Endodermal cell (in vitro differentiated cells): ENCODE measurements at places on chromosomes 4 and X. TPM values are rescaled to one million over a fixed set of nuclear protein-coding genes. Genes with fewer than 3 reads are reported as not detected.

GRCh38 chr4:7635445-7636239, 200.9 kb upstream of the PSAPL1 start:
- no peak overlapping the region for H3K4me3 ChIP-seq
- H3K27ac ChIP-seq, result no peak overlapping the region

- H3K36me3 ChIP-seq, result no peaks in the 10 kb centered on the region
- no peaks in the 10 kb centered on the region for H3K27me3 ChIP-seq
- no peak overlapping the region for H3K27ac ChIP-seq
- DNase-seq, result no peak
These were observed 2.7 kb downstream of the TKTL1 start for GRCh38 chrX:154298312-154298711.

HPGD gene
- 27.7 and 33.6 TPM in 2 replicates for total RNA-seq

DNA sequence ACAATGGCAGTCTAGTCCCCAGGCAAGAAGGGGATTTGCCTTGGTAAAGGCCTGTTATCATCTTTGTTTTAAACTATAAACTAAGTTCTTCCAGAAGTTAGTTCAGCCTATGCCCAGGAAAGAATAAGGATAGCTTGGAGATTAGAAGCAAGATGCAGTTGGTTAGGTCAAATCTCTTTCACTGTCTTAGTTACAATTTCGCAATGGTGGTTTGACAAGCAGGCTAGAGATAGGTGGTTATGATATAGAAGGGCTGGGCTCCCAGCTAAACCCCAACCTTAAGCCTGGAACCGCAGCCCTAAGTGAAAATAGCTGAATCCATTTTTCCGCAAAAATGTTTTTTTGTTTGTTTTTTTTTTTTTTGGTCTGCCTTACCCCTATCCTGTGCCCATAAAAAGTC, 41.8 kb upstream of the NEIL3 start:
- DNase-seq, result no peak
- H3K4me1 ChIP-seq, result no peaks in the 10 kb centered on the region
- no peak overlapping the region for H3K27ac ChIP-seq
- H3K27me3 ChIP-seq, result no peaks in the 10 kb centered on the region
- no peaks in the 10 kb centered on the region for H3K36me3 ChIP-seq

- H3K4me3 ChIP-seq, result no peak overlapping the region
- DNase-seq, result no peak
- H3K36me3 ChIP-seq, result no peaks in the 10 kb centered on the region
- peaks cover 4% of the 10 kb centered on the region for H3K4me1 ChIP-seq
- H3K27me3 ChIP-seq, result peaks cover 44% of the 10 kb centered on the region
- peak overlapping the region; percentile 51 for H3K27ac ChIP-seq
These were observed 103.3 kb upstream of the SLC4A4 start for GRCh38 chr4:71235311-71236201.

DNA sequence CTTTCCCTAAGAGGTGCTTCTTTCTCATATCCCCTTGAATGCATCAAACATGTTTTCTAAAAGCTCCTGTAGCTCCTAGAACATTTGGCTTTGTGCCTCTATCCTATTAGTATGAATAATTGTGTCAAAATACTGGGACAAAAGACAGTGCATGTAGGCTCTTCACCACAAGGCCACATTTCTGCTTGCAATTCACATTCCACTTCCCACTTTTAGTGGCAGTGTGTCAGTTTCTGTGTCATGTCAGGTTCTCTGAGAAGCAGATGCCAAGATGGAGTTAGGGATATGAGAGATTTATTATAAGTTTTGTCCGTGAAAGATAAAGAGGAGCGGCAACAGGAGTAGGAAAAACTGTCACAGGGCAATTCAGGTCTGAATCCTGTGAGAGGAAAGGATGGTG, 61.3 kb upstream of the GPRIN3 start:
- H3K27ac ChIP-seq, result no peak overlapping the region
- H3K27me3 ChIP-seq, result no peaks in the 10 kb centered on the region
- no peaks in the 10 kb centered on the region for H3K36me3 ChIP-seq
- no peak for DNase-seq

EXOC1L gene
- total RNA-seq, result not detected in 3 replicates

ELMOD2 gene
- 44.7 to 67.9 TPM (median 65.9 TPM) in 3 replicates for total RNA-seq

GRCh38 chr4:59612235-59612634, 1587.9 kb upstream of the ADGRL3 start:
- no peaks in the 10 kb centered on the region for H3K36me3 ChIP-seq
- no peak overlapping the region for H3K27ac ChIP-seq
- DNase-seq, result no peak

GRCh38 chr4:182023469-182023868, 219.7 kb upstream of the TENM3 start:
- H3K4me3 ChIP-seq, result no peak overlapping the region
- H3K27me3 ChIP-seq, result no peaks in the 10 kb centered on the region
- H3K4me1 ChIP-seq, result no peaks in the 10 kb centered on the region
- no peak overlapping the region for H3K27ac ChIP-seq
- H3K36me3 ChIP-seq, result no peaks in the 10 kb centered on the region

DNA sequence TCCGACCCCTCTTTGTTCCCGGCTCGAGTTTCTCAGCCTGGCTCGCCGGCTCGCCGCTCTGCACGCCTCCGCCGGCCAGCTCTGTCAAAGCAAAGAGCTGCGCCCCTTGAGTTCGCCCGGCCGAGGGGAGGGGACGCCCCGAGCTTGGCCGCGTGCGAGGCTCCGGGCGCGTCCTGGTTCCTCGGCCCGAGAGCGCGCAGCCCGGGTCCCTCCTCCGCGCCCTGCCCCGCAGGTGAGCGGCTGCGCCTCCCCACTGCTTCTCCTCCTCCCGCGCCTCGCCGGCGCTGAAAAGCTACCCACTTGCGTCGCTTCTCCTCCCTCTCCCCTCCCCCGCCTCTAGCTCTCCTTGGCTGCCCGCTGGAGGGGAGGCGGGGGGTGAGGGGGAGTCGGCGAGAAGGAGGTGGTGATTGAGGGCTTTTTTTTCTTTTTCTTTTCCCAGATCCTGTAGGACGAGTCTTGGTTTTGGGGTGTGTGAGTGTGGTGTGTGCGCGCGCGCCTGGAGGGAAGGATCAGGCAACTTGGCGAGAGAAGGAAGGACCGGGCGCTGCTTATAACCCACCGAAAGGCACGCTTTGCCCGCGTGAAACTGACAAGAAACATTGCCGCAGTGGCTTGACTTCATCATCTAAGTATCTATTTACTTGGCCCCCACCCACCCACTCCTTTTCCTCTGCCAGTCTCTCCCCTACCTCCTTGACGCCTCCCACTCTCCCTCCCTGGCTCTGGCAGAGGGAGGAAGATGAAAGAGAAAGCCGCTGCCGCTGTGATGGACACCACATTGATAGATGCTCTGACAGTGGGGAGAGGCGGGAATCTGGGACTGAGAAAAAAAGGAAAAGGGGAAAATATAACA, at the start of gene LEF1:
Gene LEF1, minus strand, starts transcription at position 262 of the 853 bp plus-strand sequence. CDS start 1,165 bp downstream, outside the sequence.
- no peaks in the 10 kb centered on the region for H3K36me3 ChIP-seq
- peak within 1 kb of the TSS; percentile 77 for H3K27ac ChIP-seq
- H3K27me3 ChIP-seq, result peaks cover 100% of the 10 kb centered on the region
- peak; percentile 89 for DNase-seq
- peaks cover 11% of the 10 kb centered on the region for H3K4me1 ChIP-seq

GRCh38 chrX:55867708-55868107, 150.2 kb downstream of the RRAGB start:
- H3K27ac ChIP-seq, result no peak overlapping the region
- H3K36me3 ChIP-seq, result no peaks in the 10 kb centered on the region
- no peak overlapping the region for H3K4me3 ChIP-seq
- no peaks in the 10 kb centered on the region for H3K27me3 ChIP-seq

DNA sequence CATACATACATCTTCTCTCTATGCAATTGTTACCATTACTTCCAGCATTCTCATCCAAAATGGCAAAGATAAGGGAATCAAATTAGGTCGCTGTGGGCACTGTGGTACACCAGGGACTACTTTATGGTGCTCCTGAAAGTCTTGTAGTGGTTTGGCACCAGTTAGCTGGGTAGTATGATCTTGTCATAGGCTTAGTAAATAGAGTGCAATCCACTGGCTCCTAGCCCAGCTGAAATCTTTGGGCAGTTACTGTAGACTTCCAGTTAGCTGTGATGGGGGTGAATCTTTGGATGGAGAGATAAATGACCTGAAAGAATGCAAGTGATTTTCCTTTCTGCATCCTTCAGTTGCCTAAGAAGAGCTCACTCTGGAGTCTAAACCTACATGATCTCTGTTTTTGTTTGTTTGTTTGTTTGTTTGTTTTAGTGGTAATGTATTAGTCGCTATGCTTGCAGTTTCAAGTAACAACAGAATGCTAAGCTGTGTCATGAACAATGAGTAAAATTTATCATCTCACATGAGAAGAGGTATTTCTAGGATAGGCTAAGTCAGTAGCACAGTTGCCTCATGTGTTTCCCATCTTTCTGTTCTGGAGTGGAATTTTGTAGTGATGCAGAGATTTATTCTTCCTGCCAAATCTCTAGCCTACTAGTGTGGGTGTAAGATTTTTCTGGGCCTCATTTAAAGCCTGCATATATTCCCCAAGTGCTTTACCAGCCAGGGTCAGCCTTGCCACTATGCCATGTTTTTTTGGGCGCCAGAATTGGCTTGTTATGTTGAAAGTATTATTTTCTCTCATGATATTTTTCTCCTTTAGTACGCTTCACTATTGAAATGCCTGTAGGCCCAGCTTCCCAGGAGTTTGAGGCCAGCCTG, 24.2 kb downstream of the HERC3 start:
- no peak for DNase-seq
- no peaks in the 10 kb centered on the region for H3K4me1 ChIP-seq
- no peak overlapping the region for H3K4me3 ChIP-seq
- no peaks in the 10 kb centered on the region for H3K36me3 ChIP-seq

BRS3 gene
- total RNA-seq, result not detected in 2 replicates

DNA sequence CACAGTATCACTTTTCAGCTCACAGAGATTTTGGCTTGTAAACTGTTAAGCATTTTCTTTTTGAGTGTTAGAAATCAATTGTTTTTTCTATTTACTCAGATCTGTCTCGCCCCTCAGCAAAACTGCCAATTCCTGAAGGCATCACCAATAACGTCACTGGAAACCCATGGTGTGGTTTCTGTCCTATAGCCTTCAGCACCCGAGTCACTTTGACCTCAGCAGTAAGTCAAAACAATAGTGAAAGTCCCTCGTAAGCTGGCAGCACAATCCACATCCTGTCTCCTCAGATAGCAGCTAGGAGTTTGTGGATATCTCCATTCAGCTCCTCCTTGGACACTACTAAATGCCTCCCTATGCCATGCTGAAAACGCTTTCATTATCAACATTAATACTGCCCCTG, 1787.4 kb upstream of the ADGRL3 start:
- H3K36me3 ChIP-seq, result no peaks in the 10 kb centered on the region
- no peaks in the 10 kb centered on the region for H3K27me3 ChIP-seq
- no peak overlapping the region for H3K4me3 ChIP-seq
- no peak overlapping the region for H3K27ac ChIP-seq
- no peak for DNase-seq
- no peaks in the 10 kb centered on the region for H3K4me1 ChIP-seq

DNA sequence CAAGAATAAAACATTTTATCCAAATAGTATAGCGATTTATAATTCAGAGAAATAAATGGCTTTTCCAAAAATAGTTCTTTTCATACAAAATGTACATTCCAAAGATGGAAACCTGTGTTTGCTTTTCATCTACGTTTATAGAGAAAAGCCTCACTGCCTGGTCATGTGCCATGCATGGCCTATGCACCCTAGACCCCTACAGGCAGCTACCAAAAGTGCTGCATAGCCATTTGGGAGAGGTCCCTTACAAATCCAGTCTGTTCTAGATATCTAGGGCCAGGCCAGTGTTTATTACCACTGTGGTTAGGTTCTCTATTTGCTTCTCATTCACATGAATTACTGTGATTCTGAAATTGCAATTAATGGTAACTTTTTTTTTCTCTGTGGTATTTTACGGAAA, 17.2 kb downstream of the HMGB2 start:
- H3K4me3 ChIP-seq, result no peak overlapping the region
- no peak overlapping the region for H3K27ac ChIP-seq
- peak; percentile 72 for DNase-seq
- no peaks in the 10 kb centered on the region for H3K27me3 ChIP-seq
- no peaks in the 10 kb centered on the region for H3K4me1 ChIP-seq

FGF13 gene
- total RNA-seq, result 69.4 and 69.9 TPM in 2 replicates

GRCh38 chr4:8657381-8658088, 65.0 kb downstream of the CPZ start:
- no peak for DNase-seq
- no peaks in the 10 kb centered on the region for H3K36me3 ChIP-seq
- H3K27me3 ChIP-seq, result no peaks in the 10 kb centered on the region
- no peak overlapping the region for H3K27ac ChIP-seq
